ENCODE measurements at places on chromosomes 16 and 17.

GRCh38 chr17:10652984-10653659 lies 4.0 kb downstream of the MYH3 start:
- no peak for DNase-seq

DNA sequence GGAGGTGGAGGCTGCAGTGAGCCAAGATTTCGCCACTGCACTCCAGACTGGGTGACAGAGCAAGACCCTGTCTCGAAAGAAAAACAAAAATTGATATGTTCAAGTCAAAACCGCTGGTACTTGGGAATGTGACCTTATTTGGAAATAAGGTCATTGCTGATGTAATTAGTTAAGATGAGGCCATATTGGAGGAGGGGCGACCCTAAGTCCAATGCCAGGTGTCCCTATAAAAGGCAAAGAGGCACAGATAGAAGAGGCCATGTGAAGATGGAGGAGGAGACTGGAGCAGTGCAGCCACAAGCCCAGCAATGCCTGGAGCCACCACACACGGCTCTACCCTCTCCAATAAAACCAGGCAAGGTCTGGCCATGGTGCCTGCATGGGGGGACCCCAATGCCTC lies 50.8 kb upstream of the JPH3 start:
- no peak for DNase-seq

GRCh38 chr17:17078832-17079231 lies 36.6 kb downstream of the MPRIP start:
- no peak for DNase-seq

DNA sequence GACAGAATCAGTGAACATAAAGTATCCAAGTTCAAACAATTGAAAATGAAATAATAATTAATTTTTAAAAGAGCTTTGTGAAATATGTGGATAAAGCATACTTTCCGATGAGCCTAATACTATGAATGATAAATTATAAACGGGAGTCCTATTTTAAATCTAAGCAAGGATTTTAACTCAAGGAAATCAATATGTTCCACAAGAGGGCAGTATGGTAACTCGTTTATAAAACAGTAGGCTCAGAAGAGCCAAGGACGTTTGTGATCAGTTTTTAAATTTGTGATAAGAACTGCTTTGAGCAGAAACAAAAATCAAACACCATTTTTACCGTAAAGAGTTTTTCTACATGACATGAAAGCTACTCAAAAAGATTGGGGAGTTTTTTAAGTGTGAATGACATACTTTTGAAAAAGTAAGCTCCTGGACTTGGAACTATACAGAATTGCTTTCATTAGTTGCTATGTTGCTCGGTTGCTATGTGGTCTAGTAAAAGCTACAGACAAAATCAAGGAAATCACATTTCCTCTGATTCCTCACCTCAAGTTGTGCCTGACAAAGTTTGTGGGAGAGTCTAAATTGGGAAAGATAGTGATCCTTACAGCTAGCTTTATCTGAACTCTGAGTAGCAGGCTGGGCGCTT lies 11.8 kb upstream of the TEKT1 start:
- DNase-seq: no peak

- no peak for DNase-seq
These were observed 1.4 kb upstream of the KRT28 start for GRCh38 chr17:40801157-40801556.

DNA sequence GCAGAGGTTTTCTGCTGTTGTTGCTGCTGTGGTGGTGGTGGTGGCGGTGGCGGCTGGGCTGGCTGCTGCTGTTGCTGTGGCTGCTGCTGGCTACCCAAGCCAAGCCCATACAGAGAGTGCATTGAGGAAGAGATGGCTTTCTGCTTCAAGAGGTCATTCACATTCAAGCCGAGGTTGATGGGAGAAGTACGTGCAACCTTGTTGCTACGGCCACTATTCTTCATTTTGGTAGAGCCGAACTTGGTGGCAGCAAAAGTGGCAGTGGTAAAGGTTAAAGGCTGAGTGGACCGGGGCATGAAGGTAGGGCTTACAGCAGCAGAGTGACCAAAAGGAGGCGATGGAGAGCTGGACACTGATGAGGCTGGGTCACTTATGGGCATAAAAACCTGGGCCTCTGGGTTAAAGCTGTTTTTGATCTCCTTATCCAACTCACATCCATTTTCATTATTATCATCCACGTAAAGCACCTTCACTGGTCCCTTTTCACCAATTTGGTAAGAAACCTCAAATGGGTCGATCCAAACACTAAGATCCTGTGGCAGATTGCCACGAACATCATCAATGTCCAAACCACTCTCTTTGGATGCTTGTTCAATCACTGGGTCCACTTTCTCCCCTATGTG lies 2.8 kb downstream of the TOB1 start:
- no peak for DNase-seq

DNA sequence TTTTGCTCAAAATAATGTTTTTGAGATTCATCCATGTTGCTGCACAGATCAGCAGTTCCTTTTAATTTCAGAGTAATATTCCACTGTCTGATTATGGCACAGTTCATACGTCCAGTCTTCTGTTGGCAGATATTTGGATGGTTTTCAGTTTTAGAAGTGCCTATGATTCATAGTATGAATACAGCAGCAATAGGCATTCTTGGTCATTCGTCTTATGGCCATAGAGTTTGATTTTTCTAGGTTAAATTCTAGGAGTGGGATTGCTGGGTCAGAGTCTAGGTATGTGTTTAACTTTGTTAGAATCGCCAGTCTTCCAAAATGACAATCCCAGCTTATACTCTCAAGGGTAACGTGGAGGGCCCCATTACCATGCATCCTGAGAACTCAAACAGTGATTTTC lies 11.5 kb upstream of the IL34 start:
- no peak for DNase-seq

GRCh38 chr16:25011891-25012514 lies 3.2 kb downstream of the ARHGAP17 start:
- no peak for DNase-seq

DNA sequence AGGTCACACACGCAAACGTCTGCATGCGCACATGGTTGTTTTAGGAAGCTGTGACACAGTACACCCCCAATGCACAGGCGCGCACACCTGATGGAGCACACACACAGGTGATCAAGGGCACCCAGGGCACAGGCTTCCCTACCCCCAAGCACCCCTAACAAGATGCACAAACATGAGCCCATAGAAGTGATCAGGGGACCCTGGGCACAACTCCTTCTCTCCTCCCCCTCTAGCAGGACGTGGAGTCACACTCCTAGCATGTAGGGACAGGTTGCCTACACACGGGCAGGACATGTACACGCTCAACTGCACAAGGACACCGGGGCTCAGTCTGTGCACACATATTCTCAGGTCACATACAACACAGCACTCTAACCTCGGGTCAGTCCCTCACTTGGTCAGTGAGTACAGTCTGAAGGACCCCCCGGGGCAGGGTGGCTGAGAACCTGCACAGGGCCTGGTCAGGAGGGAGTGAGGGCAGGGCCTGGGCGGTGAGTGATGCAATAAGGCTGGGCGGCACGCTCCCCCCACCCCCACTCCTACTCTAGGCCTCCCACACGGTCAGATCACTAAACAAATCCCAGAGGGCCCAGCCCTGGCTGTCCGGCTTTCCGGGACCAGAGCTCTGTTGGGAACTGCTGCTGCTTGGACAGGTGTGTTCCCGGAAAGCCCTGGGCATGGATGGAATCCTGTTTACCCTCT lies 751 bp upstream of the DOC2B start:
- no peak for DNase-seq

GRCh38 chr16:69706256-69706974 lies 19.9 kb downstream of the NQO1 start:
- no peak for DNase-seq

DNA sequence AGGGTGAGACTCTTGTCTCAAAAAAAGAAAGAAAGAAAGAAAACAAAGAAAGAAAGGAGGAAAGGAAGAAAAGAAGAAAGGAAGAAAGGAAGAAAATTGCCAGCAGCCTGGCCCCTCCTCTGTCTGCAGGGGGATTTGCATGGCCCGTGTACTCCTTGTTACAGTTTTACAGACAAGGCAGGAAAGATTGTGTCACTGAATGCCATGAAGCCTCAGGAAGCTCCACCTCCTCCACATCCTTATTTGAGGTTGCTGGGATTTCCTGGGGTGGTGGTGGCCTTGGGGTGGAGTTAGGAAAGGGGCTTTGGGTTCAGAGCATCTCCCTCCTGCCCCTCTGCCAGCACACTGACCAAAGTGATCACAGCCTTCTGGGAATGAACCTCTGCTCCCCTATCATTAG lies 23.6 kb downstream of the CFAP20 start:
- DNase-seq: no peak

DNA sequence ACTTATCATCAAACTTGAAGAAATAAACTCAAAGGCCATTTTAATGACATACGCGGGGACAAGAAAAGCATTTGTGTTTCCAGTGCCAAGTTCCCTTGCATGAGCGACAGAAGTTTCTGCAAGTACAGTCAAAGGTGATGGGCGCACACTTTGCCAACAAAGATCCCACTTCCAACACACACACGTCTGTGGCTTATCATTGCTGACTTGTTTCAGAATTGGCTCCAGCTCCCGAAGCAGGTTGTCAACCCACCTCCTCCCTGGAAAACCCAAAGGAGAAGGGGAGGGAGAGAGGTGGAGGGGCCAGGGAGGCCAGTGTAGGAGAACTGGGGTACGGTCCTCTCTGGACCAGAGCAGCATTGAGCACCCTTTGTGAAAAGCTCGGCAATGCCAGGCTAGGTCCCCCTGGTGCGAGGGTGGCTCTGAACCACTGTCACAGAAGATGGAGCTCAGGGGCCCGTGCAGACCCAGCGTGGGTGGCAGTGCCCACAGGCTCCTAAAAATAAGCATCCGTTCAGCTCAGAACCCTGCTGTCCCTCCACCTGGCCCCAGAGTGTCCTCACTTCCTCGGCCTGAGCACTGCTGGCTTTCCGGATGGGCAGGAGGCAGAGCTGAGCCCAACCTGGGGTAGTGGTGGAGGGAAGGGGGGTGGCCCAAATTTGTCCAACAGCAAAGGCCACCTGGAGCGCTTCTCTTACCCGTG lies 33.2 kb downstream of the RBFOX3 start:
- no peak for DNase-seq

- no peak for DNase-seq
These were observed 39.3 kb downstream of the IL21R start for GRCh38 chr16:27441276-27441675.

GRCh38 chr16:28164140-28164539 lies 47.6 kb downstream of the XPO6 start:
- DNase-seq: no peak

GRCh38 chr16:48687421-48688038 lies 77.5 kb upstream of the N4BP1 start:
- DNase-seq: peak; percentile 6

GRCh38 chr17:2420176-2420575 lies 19.3 kb upstream of the MNT start:
- no peak for DNase-seq

DNA sequence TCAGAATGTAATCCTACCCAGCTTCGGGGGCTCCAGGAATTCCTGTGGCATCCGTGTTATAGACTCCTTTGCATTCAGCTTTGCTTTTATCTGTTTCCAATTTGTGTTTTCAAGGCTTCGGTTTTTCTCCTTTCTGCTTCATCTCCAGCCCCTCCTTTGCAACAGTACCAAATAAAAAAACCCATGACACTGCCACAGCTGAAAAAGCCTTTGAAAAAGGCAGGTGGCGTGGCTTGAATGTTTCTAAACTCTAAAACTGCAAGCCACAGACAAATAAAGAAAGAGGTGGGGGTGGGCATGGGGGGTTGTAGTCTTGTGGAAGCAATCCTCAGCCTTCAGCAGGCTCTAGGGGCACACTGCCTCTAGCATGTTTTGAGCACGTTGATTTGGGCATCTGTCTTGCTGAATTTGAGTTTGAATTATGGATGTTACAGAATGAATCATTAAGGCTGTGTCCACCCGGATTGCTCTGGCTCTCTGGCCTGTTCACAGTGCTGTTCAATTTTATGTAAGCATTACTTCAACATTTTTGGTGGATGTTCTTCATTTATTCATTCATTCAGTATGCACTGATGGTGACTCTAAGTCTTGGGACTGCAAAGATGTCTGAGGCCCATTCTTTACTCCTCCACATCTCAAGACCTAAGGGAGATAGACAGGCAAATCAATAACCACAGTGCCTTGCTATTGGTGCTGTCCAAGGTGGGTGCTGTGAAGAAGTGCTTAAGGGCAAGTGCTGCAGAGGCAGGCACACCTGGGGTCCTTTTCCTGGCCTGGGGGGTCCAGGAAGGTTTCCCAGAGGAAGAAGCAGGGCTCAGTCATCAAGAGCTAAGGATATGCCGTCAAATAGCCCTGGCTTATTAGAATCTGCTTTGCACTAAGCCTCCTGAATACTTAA lies 77.4 kb downstream of the CDH13 start:
- no peak for DNase-seq

DNA sequence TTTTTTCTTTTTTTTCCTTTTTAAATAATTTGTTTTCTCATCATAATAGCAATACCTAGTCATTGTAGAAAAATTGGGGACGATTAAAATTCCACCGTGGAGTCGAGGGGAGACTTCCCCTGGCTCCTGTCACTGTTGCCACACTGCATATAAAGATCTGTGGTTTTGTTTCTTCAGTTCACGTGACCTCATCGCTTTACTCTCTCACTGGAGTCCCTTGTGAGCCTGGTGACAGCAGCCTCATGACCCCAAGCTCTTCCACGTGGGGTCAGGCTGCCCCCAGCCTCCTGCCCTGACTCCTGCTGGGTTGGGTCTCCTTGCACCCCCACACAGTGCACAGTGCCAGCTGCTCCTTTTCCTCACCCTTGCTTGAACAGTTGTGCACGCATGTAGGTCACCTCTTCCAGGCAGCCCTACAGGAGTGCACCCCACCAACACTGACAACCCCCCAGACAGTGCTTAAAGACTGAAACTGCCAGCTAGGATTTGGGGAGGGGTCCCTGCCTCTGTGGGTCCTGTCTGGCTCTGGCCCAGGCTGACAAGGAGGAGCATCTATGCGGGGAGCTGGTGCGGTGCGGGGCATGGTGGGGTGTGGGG lies 7.3 kb upstream of the METRNL start:
- no peak for DNase-seq

DNA sequence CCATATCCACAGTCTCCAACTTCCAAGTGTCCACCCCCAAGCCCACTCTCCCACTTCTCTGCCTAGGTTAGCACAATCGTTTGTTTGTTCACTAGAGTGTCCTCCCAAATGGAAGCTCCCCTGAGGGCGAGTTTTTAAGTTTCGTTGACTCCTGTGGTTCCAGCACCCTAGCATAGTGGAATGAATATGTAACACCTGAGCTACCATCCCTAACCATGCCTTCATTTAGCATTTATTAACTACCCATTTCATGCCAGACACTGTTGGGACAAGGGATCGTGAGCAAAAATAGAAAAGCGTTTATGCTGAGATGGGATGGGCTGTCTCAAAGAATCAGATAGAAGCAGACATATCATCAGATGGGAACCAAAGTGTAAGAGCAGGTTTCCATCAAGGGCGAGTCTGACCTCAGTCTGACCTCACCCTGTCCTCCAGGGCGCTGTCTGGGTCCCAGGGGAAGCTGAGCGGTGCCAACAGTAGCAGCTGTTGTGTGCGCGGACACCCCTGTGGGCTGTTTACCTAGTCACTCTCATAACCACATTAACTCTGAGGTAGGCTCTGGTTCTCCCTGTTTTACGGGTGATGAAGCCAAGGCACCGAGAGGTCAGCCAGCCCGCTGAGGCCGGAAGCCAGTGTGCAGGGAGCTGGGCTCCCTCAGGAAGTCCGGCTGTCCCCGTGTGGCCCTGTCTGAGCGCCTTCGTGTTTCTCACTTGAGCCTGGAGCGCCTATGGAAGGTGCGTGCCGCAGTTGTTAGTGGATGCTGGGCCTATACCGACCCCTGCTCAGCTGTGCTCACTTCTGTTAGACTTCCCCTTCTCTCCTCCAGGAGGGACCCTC lies 6.2 kb downstream of the CNP start:
- no peak for DNase-seq
